Activated naive CD8-positive, alpha-beta T cell treated with anti-CD3 and anti-CD28 coated beads for 36 hours (primary cell): ENCODE measurements at places on chromosomes 5 and 9.

GRCh38 chr5:35438288-35438687 is 179.4 kb upstream of the SPEF2 start:
- H3K36me3 ChIP-seq: no peaks in the 10 kb centered on the region
- H3K4me1 ChIP-seq: no peaks in the 10 kb centered on the region
- H3K4me3 ChIP-seq: no peak overlapping the region
- no peak for DNase-seq
- H3K27ac ChIP-seq: no peak overlapping the region

- no peaks in the 10 kb centered on the region for H3K36me3 ChIP-seq
- no peak overlapping the region for H3K4me3 ChIP-seq
- H3K27me3 ChIP-seq: peaks cover 2% of the 10 kb centered on the region
- H3K4me1 ChIP-seq: peaks cover 32% of the 10 kb centered on the region
Measured at GRCh38 chr9:114811301-114811700, 5.5 kb upstream of the TNFSF15 start.

DNA sequence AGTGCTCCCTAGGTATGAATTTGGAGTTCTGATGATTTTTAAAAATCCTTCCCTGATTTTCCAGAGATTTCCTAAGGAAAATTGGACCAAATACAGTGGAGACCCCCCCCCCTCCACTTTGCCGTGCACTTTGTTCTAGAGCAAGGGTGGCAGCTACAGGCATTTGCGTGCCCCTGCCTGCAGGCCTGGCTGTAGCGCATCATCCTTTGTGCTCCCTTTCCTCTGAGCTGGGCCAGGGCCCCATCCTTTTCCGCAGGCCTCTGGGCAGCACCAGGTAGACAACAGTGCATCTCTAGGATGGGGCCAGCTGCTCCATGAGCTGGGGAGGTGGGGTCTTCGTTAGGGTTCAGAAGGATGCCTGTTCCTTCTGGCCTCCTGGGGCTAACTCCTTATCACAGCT is 39.6 kb downstream of the TRIO start:
- H3K4me1 ChIP-seq: no peaks in the 10 kb centered on the region
- H3K27ac ChIP-seq: no peak overlapping the region
- H3K4me3 ChIP-seq: no peak overlapping the region
- no peak for DNase-seq
- no peaks in the 10 kb centered on the region for H3K36me3 ChIP-seq

GRCh38 chr5:8908055-8908683 is 637.7 kb downstream of the SEMA5A start:
- H3K27ac ChIP-seq: no peak overlapping the region
- no peaks in the 10 kb centered on the region for H3K36me3 ChIP-seq
- no peaks in the 10 kb centered on the region for H3K4me1 ChIP-seq
- peak; percentile 1 for DNase-seq
- no peaks in the 10 kb centered on the region for H3K27me3 ChIP-seq

DNA sequence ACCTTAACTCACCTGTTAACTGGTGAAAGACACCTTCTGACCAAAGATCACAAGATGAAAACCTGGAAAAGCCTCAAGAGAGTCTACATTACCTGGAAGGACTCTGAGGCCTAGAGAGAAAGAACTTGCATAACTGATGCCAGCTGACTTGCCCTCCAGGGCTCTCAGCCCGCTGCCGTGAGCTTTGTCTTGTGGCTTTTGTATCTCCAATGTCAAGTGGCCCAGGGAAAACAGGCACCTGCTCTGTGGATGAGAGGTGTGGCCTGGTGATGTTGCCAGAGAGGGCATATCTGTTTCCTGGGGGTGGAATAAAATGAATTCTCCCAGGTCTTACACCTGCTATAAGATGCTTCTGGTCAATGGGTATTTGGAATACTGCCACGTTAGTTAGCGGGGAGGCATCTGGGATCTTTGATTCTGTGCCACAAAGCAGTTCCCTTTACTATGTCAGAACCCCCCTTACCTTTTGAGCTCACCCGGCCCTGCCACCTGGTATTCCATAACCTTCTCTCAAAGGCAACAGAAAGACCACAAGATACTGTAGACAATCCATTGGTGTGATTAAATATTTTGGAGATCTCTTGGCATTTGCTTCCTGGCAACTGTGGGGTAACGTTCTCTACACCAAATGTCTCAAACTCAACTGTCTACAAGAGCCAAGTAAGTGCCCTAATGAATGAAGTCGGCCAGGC is 54.9 kb upstream of the N4BP3 start:
- H3K27me3 ChIP-seq: no peaks in the 10 kb centered on the region
- H3K4me3 ChIP-seq: no peak overlapping the region
- no peak overlapping the region for H3K27ac ChIP-seq
- no peaks in the 10 kb centered on the region for H3K36me3 ChIP-seq
- DNase-seq: no peak

DNA sequence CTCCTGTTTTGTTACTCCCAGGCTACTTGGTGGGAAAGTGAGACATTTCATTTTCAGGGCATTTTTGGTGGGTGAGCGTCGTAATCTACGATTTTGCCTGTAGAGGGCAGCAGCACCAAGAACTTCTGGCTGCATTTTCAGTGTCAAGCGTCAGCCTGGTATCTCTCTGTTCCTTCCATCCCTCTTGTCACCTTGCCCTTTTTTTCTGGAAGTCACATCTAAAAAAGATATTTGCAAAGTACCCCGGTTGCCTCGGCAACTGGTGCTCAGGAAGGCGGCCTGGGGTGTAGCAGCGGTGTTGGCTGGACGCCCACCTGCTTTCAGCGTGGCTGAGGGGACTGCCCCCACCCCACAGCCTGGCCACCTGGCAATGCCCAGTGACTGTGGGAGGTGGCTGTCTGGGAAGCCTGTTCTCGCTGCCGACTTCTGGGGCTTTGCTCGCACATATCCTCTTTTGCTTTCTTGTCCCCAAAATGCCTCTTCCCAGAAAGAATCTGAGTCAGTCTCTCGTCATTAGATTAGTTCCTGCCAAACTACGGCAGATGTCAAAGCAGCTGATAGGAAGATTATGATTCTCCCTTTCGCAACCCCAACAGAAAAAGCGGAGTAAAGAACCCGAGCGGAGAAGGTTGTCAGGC is 84.5 kb downstream of the ACER2 start:
- H3K4me1 ChIP-seq: peaks cover 14% of the 10 kb centered on the region
- no peaks in the 10 kb centered on the region for H3K36me3 ChIP-seq
- H3K27ac ChIP-seq: no peak overlapping the region
- peak; percentile 38 for DNase-seq
- H3K4me3 ChIP-seq: no peak overlapping the region

DNA sequence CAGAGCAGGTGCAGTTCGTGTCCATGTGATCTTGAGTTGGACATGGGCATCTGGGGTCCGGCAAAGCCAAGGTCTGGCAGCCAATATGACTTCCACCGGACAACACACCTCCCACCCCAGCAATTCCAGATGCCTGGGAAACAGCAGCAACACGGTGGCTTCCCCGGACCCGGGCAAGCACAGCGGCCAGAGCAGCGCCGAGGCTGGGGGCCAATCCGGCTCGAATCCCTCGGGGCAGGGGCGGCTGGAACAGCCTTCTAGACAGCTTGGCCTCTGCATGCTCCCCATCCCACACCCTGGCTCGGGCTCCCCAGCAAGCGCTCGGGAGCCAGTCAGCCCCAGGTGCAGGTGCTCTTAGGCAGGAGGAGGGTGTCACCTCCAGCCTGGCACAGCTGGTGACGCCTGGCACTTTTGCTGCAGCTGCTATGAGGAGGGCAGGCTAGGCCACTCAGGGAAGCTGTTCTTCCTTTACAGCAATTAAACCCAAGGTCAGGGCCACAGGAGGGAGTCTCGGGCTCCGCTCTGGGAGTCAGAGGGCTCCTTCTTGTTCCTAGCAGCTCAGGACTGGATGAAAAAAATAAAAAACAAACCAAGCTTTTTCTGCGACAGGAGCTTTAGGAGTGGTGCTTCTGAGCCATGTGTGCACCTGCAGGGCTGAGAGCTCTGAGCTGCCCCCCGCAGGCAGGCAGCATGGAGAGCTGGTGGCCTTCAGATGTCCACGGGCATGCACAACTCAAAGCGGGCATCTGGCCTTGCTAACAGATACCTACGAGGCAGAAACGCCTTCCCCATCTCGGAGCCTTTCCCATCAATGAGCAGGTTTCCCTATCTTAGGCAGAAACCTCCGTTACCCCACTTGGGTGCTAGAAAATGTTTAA is 28.2 kb downstream of the DBH start:
- peaks cover 3% of the 10 kb centered on the region for H3K4me1 ChIP-seq
- no peak overlapping the region for H3K4me3 ChIP-seq
- H3K36me3 ChIP-seq: no peaks in the 10 kb centered on the region
- peaks cover 6% of the 10 kb centered on the region for H3K27me3 ChIP-seq
- no peak for DNase-seq

GRCh38 chr9:33765411-33765810 is 29.9 kb upstream of the PRSS3 start:
- H3K36me3 ChIP-seq: no peaks in the 10 kb centered on the region
- DNase-seq: no peak
- H3K4me3 ChIP-seq: no peak overlapping the region
- no peaks in the 10 kb centered on the region for H3K27me3 ChIP-seq
- H3K27ac ChIP-seq: no peak overlapping the region

DNA sequence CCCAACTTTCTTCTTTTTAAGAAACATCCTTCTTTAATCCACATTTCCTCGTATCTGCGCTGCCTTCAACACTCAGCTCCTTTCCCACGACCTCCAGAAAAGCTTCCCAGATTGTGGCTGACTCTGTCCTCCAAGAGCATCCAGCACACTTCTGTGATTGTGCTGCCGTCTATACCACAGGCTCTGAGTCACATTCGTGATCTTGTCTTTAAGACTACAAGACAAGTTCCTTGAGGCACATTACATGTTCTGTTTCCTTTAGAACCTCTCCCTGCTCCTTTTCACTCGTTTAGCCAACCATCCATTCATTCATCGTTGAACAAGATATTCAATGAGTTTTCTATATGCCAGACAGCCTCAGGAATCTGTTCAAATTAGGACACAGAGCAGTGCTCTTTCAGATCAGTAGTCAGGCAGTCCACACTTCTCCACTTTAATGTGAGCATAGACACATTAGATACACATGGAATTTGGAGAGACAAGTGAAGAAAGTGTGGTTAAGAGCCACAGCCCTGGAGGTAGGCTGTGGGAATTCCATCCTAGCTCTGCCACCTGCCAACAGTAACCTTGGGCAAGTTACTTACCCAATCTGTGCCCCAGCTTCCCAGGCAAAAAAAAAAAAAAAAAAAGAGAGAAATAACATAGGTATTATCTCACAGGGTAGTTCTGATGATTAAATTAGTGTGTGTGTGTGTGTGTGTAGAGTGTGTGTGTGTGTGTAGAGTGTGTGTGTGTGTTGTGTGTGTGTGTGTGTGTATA is 18.9 kb downstream of the WHRN start:
- peak overlapping the region; percentile 11 for H3K4me3 ChIP-seq
- DNase-seq: no peak
- H3K36me3 ChIP-seq: peaks cover 4% of the 10 kb centered on the region
- H3K4me1 ChIP-seq: peaks cover 42% of the 10 kb centered on the region

DNA sequence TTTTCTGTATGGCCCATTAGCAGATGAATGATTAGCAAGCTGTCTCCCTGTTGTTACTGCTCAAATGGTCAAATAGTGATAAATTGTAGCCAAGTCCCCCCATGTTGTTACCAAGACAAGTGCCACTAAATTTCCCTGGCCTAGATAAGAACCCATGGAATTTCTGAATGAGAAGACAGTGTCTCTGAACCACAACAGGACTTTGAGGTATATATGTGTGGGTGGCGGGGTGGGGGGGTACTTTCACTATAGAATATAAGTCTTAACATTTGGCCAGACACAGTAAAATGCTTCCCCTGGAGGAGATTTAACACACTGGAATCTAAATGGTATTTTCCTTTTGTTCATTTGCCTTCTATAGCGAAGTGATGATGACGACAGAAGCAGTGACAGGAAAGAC is 28.7 kb downstream of the XPA start:
- no peak overlapping the region for H3K4me3 ChIP-seq
- DNase-seq: no peak
- peak overlapping the region; percentile 83 for H3K27ac ChIP-seq
- H3K27me3 ChIP-seq: no peaks in the 10 kb centered on the region
- H3K36me3 ChIP-seq: peaks cover 45% of the 10 kb centered on the region
- peaks cover 41% of the 10 kb centered on the region for H3K4me1 ChIP-seq

DNA sequence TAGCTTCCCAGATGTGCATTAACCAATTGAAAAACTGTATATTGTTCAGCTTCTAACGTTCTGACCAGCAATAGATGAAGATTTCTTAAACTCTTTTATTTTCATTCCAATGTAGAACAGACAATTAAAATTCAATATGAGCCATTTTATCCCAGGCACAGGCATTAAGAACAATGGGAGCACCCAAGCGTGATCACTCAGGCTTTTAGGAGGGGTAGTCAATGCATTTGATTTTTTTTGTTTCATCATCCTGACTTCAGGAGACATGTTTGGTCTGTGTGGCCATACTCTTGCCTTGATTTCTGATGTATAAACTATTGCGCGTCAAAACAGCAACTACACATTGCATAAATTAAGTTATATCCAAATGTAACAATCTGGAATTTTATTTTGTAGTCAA is 653.0 kb upstream of the RORB start:
- DNase-seq: no peak
- no peaks in the 10 kb centered on the region for H3K27me3 ChIP-seq
- H3K4me3 ChIP-seq: no peak overlapping the region
- no peaks in the 10 kb centered on the region for H3K36me3 ChIP-seq
- H3K27ac ChIP-seq: no peak overlapping the region

DNA sequence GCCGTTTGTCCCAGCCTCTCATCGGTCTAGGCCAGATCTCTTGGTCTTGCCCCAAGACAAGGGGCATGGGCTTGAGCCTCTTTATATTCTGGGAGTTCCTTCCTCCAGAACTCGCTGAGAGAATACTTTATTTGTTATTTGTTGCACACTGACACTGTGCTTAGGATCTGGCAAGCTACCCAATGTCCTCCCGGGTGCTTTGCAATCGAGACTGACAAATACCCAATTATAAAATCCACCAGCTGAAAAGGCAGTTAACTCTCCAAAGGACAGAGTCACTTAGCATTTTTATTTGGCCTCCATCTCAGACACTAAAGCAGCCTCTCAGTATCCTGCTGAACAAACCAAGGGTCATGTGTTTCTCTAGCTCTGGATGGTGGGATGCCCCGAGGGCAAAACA is 500.2 kb upstream of the DAP start:
- H3K36me3 ChIP-seq: no peaks in the 10 kb centered on the region
- H3K4me1 ChIP-seq: no peaks in the 10 kb centered on the region
- H3K4me3 ChIP-seq: no peak overlapping the region
- no peak for DNase-seq

- DNase-seq: no peak
- H3K4me3 ChIP-seq: no peak overlapping the region
- no peak overlapping the region for H3K27ac ChIP-seq
- H3K36me3 ChIP-seq: no peaks in the 10 kb centered on the region
Measured at GRCh38 chr5:107478068-107478641, 192.6 kb downstream of the EFNA5 start.

DNA sequence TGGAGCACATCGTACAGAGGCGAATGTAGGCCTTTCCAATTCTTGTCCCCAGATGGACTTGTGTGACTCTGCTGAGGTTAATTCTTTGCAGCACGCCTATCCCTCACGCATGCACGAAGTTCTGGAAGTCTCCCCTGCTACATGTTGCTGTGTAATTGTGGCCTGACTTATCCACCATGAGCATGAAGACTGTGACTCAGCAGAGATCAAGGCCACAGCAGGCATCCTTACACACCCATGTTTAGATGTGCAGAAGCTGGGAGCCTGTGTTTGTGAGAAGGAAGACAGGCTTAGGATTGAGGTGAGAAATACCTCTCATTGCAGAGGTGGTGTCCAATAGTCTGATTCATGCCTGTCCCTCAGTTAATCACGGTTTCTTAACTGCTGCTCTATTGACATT is 135.6 kb downstream of the ICE1 start:
- H3K27ac ChIP-seq: no peak overlapping the region
- H3K27me3 ChIP-seq: peaks cover 21% of the 10 kb centered on the region
- H3K4me3 ChIP-seq: no peak overlapping the region
- H3K4me1 ChIP-seq: no peaks in the 10 kb centered on the region
